ENCODE measurements at places on chromosomes 16 and 17.

DNA sequence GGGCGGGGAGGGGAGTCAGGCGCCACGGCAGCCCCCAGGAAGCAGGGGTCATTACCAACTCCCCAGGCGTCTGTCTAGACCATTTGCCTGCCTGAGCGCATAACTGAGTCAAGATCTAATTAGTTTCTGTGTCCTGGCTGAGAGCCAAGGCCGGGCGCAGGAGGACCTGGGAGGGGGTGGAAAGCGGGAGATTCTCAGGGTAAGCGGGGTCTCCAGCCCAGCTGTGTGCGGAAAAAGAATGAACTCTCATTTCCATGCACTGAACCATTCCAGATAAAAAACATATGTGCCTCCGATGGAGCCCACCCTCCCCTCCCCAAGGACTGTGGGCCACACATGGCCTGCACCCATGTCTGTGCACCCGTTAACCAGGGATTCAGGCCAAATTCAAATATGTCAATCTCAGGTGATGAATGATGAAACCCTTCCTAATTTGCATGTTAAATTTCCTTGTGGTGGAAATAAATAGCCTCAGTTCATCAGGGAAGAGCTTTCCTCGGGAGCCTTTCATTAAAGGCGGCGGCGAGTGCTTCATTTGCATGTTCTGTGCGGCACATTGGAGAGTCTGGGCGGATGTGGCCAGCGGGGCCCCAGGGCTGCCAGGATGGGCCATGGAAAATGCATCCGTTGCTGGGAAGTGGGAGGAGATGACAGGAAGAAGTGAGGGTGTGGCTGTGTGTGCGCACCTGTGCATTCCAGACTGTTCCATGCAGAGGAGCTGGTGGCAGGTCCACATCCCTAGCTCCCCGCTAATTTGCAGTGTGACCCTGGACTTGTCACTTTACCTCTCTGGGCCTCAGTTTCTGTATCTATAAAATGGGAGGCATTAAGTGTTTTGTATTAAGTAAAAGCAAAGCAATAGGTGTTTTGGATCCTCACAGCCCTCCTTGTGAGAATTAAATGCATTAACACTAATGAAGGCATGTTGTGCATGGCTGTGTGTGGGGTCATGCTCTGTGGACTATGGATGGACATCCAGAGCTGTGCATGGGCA lies 151.1 kb downstream of the SDK2 start:
- DNase-seq = no peak

- no peak for DNase-seq
These were observed 870 bp upstream of the ITGA3 start for GRCh38 chr17:50055055-50055425.

- no peak for DNase-seq
These were observed 9.0 kb downstream of the MOSMO start for GRCh38 chr16:22016927-22017326.

DNA sequence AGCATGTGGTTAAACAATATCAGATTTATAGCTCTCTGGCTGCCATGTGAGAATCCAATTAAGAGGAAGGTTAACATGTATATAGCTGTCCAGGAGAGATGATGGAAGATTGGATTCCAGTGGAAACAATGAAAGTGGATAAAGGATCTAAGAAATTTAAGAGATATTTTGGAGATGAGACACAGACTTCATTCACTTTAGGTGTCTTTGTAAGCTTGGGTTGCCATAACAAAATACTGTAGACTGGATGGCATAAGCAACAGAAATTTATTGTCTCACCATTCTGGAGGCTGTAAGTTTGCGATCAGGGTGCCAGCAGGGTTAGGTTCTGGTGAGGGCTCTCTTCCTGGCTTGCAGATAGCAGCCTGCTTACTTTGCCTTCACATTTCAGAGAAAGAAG lies 155.9 kb upstream of the MYOCD start:
- no peak for DNase-seq

DNA sequence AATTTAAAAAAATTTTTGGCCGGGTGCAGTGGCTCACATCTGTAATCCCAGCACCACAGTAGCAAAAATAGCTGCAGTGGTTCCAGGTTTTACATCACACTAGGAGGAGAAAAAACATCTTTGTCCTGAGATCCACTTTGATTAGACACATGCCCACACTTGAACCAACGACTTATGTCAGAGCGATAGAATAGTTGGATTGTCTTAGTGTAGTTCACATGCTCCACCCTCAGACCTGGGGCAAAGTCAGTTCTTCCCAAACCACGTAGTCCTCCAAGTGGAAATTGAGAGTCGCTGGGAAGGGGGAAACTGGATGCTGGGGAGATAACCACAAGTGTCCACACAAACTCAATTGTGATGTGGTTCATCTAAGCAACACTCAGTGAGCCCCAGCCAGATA lies 11.4 kb upstream of the ITGAM start:
- DNase-seq = no peak

DNA sequence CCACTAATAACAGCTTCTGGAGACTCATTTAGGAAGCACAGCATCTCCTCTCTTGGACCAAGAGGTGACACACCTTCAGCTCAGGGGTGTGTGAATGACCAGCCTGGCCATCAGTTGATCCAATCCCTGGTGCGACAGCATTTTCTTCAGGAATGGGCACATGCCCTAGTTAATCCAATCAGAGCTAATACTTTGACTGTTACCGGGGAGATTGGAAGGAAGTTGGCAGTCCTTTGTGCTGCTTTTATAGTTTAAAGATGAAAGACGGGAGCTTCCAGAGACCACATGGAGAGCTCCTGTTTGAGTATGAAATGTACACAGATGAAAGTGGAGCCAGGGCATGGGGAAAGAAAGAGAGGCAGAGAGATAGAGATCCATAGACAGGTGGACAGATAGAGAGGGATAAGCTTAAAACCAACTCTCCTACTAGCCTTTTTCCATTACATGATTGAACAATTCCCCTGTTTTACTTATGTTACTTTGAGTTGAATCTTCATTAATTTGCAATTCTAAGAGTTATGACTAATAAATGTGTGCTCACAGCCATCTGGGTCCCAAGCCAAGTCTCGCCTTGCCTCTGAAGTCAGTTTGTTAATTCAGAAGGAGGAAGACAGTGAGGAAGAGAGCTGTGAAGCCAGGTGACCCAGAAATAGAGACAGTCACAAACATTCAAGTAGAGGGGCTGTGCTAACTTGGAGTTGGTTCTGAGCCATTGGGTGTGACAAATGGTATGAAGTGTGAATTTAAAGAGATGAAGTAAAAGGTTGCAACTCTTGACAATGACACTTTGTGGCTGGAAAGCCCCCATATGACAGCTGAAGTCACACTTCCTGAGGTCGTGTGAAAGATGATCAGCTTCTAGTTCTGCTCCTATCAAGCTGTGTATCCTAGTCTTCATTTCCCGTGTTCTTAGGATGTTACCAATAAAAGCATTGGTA lies 120.0 kb upstream of the GOT2 start:
- DNase-seq = no peak

GRCh38 chr16:81688182-81688581 lies 90.9 kb upstream of the PLCG2 start:
- DNase-seq = no peak

GRCh38 chr17:69503711-69504110 lies 89.2 kb downstream of the MAP2K6 start:
- DNase-seq = no peak

DNA sequence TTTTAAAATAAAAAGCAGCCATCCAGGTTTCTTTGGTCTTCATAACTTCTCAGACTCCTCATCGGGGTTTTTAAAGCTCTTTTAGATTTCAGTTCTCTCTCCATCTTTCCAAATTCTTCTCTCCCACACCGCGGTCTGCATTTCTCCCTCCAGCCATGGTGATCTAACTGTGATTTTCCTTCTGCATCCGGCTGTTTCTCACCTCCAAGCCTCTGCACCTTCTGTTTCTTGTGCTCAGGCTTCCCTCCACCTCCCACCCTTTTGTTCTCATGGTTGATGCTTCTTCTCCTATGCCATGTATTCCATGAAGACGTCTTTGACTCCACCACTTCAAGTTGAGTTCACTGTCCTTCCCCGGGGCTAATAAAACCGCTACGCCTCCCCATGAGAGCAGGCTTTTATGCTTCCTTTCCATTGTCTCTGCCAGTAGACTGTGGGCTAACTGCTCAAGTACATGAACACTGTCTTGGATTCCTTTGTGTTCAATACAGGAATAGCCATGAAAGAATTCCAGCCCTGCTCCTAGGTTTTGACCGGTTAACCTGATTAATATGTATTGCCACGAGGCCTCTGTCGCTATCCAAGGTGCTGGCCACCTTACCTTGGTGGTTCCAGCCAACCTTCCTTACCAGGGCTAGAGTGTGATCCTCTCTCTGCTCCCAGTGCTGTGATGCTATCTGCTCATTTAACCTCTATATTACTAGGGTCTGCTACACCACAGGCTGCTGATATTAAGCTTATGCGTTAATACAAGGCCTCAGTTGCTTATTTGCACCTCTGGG lies 625.1 kb downstream of the HS3ST4 start:
- no peak for DNase-seq

DNA sequence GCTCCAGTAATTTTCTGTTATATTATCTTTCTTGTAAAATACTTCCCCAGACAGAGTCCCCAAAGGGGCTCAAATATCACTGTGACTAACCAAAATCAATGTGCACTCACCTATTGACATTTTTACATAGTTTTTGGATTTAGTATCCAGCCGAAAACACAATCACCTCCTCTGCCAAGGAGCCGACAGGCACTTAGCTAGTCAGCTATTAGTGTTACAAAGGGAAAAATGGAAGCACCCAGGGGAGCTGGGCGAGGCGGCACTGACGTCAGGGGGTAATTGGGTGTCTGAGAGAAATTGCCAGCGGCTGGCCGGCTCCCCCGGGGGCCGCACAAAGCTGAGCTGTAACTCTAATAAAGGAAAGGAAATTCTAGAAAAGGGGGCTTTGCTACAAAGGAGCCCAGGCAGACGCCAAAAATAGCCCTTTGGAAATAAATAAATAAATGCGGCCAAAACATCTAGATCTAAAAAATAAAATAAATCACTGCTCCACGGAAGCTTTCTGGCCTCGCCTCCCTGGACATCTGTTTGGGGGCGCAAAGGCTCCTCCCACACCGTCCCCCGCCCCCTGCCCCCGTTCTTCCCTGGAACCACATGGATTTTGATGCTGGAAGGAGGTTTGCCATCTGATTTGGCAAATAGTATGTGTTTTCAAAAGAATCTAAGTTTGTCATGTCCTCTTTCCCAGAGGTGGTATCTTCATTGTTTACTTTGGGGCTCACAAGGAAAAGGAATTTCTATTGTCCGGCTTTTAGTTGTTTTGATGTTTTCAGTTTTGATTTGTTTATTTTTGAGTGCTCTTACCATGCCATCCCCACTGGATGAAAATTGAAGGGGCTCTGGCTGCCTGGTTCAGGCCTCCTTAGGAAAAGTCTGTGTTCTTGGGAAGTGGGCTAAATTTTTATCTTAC lies 156.7 kb downstream of the ZNF423 start:
- peak; percentile 79 for DNase-seq

GRCh38 chr16:65634291-65634690 lies 512.4 kb upstream of the CDH11 start:
- DNase-seq = no peak

DNA sequence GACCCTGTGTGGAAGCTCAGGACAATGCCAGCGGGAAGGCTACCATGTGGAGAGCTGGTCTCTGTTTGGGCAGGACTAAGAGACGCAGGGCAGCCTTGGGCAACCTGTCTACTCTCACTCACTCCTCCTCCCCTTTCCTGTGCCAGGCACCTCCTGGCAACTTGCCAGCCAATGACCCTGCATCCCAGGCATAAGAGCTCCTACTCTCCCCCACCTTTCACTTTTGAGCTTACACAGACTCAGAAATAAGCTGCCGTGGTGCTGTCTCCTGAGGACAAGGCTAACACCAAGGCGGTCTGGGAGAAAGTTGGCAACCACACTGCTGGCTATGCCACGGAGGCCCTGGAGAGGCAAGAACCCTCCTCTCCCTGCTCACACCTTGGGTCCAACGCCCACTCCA lies 2.6 kb downstream of the HBM start:
- no peak for DNase-seq

- DNase-seq = peak; percentile 69
These were observed 13.2 kb downstream of the AANAT start for GRCh38 chr17:76480632-76481031.
